Endothelial cell (in vitro differentiated cells): ENCODE measurements at places on chromosomes 2 and 18.

GRCh38 chr2:201707753-201708152, 9.3 kb upstream of the MPP4 start:
- DNase-seq: no peak

DNA sequence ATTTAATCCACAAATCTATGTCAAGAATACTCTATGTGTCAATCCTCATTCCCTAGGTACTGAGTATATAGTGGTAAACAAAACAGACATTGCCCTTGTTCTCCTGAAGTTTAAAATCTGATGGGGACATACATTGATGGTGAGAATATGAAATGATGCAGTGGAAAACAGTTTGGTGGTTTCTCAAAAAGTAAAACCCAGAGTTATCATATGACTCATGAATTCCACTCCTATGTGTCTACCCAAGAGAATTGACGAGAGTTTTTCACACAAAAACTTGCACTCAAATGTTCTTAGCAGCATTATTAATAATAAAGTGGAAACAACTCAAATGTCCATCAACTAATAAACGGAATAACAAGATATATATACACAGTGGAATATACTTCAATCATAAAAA, 586.7 kb downstream of the CCDC85A start:
- no peak for DNase-seq

DNA sequence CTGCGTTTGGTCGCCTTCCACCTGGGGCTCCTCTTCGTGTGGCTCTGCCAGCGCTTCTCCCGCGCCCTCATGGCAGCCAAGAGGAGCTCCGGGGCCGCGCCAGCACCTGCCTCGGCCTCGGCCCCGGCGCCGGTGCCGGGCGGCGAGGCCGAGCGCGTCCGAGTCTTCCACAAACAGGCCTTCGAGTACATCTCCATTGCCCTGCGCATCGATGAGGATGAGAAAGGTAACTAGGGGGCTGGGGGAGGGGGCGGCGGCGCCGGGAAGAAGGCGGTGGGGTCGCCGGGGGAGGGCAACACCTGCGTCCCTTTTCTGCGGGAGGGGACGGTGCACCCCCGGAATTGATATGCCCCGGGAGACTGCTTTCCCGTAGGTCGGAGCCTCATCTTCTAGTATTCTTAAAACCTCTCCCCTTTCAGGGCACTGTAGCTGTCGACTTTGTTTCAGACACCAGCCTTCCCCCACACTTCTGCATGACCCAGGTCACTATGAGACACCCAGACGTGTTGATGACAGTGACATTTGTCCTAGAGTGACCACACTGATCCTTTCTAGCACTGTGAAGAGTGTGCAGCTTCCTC, 755 bp downstream of the SPAST start:
- DNase-seq: no peak

GRCh38 chr2:11234309-11234708, 79.0 kb downstream of the SLC66A3 start:
- DNase-seq: no peak

DNA sequence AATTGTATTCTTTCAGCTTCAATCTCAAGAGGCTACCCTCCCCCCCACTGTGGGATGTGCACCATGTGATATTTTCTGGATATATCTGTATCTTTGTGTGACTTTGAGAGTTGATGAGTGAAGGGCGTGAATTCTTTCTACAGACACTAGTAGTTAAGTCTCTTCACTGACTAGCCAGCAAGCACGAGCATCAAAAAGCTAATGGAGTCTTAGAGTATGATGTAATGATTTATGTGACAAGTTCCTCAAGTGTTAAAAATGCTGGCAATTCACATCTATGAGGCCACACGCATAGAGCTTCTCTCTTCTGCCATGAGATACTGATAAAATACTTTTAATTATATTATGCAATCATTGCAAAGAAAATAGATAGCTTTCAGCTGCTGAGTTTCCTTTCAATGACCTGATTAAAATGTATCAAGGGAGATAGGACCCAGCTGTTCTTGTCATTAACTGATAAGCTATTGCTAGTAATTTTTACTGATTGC, 304.8 kb downstream of the TRIB2 start:
- no peak for DNase-seq

- DNase-seq: no peak
Measured at GRCh38 chr2:84886791-84887190, 5.9 kb upstream of the TRABD2A start.

DNA sequence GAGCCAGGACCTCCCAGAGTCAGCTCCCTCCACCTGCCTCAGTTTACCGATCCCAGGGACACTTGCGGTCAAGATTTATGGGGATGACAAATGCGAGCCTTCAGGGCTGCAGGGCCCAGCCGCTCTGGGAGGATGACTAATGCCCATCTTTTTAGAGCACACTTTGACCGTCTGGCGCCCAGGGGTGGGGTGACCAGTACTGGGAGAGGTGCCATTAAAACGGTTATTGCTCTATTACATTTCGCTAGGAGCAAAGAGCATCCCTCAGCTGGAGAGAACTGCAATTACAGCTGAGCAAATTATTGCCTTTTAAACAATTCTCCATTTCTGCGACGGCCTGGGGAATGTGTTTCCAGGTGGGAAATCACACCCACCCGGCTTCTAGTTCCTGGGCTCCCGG, 42.6 kb upstream of the HPCAL1 start:
- DNase-seq: no peak

DNA sequence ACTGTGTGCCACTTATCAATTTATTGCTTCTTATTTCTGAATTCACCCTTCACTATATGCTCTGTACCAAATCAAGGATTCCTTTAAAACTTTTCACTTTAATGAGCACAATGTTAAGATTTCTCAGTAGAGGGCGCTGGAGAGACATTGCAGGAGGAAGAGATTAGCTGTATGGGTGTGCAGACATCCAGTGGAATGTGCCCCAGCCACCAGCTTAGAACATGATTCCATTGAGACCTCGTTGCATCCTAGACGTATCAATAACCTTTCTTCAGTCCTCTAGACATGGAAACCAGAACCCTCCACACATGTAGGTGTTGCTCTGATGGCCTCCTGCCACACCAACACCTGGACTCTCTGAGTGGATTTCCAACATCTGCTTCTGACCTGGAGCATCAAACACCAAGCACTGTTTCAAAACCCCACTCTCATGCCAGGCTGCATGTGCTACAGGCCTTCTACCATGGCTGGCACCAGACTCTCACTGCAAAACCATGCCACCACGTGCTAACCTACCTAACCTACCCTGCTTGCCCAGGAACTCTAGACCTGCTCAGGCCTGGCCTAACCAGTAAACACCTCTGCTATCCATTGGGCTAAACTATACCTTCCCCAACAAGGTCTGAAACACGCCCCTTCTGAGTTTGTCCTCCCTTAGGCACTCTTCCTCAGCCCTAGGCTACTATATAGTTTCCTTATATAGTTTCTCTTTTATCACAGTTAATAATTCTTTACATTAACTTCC, 633.2 kb upstream of the PKDCC start:
- DNase-seq: peak; percentile 52

DNA sequence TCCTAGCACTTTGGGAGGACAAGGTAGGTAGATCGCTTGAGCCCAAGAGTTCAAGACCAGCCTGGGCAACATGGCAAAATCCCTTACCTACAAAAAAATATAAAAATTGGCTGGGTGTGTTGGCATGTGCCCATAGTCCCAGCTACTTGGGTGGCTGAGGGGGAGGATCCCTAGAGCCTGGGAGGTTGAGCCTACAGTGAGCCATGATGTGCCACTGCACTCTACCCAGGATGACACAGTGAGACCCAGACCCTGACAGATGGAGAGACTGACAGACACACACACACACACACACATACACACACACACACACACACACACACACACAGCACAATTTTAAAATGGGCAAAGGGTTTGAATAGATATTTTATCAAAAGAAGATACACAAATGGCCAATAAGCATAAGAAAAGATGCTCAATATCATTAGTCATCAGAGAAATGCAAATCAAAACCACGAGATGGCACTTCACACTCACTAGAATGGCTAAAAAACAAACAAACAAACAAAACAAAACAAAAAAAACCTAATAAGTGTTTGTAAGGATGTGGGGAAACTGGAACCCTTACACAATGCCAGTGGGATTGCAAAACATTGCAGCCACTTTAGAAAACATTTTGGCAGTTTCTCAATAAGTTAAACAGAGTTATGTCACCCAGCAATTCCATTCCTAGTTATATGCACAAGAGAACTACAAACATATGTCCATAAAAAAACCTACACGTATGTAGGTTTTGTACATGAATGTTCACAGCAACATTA, 42.3 kb downstream of the BAZ2B start:
- no peak for DNase-seq

DNA sequence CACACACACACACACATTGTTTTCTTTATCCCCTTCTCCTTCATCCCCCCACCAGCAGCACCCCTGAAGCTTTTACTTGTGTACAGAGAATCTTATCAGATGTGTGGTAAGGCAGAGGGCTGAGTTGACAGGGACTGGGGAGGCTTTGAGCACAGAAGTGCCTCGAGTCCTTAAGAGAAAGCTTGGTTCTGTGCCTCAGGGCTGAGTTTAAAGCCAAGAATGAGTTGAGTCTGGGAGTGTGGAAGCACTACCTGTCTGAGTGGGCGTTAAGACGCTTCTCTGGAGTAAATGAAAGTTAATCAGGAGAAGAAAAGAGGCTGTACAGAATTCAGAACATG, 2.7 kb downstream of the ID2 start:
- no peak for DNase-seq

DNA sequence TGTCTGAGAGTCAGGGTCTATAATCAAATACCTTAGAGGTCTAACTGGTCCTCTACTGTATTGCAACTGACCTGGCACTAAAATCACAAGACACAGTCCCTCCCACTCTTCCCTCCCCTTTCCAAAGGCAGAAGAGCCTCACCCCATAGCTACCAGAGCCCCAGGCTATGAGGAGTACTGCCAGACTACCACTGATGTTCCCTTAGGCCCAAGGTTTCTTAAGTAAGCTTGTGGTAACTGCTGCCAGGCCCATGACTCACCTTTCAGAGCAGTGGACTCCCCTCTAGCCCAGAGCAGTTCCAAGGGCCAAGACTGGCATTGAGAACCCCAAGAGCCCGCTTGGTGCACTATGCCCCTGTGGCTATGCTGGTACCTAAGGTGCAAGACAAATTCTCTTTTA, 1193.4 kb downstream of the DSC3 start:
- no peak for DNase-seq

DNA sequence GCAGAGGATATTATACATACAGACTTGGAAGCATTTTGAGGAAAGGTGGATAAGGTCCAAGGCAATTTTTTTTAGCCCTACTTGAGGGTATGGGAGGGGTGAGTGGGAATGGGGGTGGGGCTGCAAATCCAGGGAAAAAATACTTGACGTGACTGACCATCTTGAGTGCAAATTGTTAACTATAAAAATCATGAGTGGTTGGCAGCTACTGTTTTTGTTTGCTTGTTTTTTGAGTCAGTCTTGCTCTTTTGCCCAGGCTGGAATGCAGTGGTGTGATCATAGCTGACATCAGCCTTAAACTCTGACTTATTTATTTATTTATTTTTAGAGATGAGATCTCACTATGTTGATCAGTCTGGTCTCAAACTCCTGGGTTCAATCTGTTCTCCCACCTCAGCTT, 458.8 kb downstream of the PIK3C3 start:
- no peak for DNase-seq

DNA sequence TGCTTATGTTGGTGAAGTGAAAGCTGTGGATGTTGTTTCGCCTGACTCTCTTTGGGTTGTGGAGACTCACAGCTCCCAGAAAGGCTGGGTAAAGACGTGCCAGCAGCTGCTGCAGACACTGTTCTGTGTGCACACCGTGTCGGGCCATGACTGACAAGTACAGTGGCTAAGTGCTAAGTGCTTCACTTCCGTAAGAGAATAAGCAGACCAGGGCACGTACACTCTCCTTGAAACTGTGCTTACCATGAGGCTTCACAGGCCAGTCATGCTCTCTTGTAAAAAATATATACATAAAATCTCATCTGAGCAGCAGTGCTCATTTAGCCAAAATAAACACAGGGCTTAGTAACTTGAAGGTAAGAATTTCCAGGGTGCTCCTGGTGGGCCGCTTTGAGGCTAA, 86.0 kb downstream of the NRP2 start:
- no peak for DNase-seq

GRCh38 chr2:47310801-47311560, 92.0 kb upstream of the MSH2 start:
- DNase-seq: no peak

DNA sequence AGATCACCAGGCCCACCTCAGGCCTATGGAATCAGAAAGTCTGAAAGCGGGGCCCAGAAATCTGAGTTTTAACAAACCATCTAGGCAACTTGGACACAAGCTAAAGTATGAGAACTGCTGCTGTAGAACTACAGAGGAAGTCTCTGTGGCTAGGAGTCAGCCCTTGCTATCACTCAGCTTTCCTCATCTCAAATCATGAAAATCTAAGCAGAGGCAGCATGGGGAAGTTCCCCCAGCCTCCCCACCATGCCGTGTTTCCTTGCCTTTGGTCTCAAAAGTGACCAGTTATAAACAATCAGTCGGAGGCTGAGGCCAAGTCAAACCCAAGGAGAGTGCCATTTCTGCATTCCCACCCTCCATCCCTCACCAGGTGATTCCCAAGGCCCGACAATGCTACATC, 404.7 kb downstream of the BCL11A start:
- no peak for DNase-seq

GRCh38 chr2:30798536-30798991, 8.7 kb downstream of the CAPN13 start:
- peak; percentile 40 for DNase-seq
